ENCODE measurements at places on chromosomes 1 and 21.

GRCh38 chr1:180163041-180163440, 8.4 kb downstream of the QSOX1 start:
- DNase-seq = no peak

DNA sequence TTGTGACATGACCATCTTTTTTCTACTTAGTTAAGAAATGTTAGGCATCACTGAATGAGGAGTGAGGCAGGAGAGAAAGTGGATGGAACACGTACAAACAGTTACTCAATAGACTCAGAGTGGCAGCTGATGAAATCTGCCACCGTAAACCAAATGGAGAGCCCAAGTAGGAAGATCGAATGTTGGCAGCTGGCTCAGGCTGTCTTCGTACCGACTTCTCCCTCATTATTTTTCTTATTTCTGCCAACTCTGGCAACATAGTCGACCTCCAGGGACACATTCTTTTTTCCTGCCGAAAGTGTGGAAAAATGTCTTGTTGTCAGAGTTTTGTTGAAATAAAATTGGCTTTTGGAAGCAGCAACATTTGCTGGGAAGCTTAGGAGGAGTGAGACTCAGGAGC, 143.3 kb downstream of the GREM2 start:
- DNase-seq = no peak

DNA sequence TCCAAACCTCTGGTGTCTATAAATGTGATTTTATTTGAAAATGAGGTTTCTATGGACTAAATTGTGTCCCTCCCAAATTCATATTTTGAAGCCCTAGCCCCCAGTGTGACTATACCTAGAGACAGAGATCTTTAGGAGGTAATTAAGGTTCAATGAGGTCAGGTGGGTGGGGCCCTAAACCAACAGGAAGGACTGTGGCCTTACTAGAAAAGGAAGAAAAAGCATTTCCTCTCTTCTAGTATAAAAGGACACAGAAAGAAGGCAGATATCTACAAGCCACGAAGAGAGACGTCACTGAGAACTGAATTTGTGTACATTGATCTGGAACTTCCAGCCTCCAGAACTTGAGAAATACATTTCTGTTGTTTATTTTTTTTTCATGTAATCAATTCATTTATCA, 123.1 kb upstream of the RUNX1 start:
- no peak for DNase-seq

DNA sequence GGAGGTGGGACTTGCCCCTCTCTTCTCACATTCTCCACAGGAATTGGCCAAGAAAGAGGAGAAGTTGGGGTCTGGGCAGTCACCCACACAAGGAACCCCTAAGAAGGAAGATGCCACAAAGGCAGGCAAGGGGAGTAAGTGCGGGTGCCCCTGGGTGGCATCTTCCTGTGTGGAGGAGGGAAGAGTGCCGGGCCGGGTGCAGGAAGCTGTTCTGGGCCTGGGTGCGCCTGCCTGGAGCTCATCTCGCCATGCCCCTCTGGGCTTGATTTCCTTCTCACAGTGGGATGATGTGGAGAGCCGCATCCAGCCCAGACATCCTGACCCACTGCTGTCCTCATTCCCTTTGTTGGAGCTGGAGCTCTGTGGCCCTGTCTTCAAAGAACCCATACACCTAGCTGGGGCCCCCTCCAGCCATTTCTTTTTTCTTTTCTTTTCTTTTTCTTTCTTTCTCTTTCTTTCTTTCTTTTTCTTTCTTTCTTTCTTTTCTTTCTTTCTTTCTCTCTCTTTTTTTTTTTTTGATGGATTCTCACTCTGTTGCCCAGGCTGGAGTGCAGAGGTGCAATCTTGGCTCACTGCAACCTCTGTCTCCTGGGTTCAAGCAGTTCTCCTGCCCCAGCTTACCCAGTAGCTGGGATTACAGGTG, 9.3 kb downstream of the LRRC71 start:
- no peak for DNase-seq

- DNase-seq = peak; percentile 13
Observed at GRCh38 chr1:59947047-59947938, 20.7 kb upstream of the CYP2J2 start.

GRCh38 chr1:14511166-14511680, 87.3 kb upstream of the KAZN start:
- no peak for DNase-seq

GRCh38 chr1:167510244-167510643, 8.1 kb downstream of the CD247 start:
- DNase-seq = no peak

DNA sequence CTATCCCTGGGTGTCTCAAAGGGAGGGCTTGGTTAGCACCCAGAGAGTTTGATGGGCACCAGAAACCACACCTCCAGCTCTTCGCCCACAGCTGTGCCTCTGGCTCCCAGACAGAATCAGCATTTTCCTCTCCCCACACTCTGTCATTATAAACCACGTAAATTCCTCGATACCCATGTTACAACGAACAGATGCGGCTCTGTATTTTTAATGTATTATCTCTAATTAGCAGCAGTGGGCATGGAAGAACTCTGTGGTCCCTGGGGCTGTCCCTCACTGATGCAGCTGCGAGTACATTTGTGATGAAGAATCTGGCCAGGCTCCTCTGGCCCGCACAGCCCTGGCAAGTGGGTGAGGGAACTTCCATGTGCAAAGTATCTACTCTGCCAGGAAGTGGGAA, 10.8 kb downstream of the HMGB4 start:
- no peak for DNase-seq

DNA sequence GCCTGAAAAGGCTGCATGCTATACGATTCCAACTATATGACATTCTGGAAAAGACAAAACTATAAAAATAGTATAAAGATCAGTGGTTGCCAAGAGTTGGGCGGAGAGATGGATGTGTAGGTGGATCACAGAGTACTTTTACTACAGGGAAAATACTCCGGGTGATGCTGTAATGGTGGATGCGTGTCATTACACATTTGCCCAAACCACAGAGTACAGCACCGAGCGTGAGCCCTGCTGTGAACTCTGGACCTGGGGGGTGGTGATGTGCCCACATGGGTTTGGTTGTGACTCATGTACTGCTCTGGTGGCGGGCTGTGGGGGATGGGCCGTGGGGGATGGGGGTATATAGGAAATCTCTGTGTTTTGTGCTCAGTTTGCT, 162.7 kb upstream of the COL6A1 start:
- peak; percentile 40 for DNase-seq

GRCh38 chr21:26465916-26466315, 107.2 kb downstream of the CYYR1 start:
- DNase-seq = no peak

DNA sequence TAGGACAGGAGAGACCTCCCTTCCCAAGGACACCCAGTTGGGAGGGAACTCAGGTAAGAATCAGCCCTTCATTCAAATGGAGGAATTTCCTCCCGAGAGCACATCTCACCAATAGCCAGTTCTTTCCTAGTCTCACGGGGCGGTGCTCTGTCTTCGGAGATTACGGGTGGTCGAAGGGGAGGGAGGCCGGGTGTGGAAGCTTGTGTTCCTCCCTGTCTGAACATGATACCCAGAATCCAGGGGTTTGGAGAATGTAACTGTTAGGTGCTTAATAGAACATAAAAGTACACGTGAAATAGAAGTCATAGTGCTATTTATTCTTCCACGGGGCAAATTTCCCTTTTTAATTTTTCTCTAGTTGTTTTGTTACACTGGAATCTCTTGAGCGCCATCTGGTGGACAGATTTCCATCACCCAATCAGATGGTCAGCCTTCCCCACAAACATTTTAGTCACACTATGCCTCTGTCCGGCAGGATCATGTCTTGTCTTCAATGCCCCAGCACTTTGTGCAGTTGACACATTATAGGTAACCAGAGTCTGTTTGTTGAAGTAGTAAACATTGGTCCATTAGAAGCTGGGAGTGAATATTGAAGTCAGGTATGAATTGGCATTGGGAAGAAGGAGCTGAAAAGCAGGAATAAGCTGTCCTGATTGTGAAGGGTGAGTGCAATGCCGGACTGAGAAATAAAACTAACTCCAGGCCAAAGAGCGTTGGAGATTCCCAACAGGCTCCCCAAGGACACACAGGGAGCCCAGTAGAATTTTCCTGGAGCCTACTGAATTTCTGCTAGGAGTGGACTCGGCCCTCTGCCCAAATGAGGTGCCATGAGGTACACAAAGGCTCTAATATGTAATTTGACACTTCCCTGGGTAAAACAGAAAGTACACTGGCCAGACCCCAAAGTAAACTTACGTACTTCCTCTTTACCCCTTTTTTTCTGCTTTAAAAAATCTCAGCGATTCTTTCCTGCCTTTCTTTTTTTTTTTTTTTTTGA, 27.6 kb upstream of the ZNF697 start:
- DNase-seq = peak; percentile 64

DNA sequence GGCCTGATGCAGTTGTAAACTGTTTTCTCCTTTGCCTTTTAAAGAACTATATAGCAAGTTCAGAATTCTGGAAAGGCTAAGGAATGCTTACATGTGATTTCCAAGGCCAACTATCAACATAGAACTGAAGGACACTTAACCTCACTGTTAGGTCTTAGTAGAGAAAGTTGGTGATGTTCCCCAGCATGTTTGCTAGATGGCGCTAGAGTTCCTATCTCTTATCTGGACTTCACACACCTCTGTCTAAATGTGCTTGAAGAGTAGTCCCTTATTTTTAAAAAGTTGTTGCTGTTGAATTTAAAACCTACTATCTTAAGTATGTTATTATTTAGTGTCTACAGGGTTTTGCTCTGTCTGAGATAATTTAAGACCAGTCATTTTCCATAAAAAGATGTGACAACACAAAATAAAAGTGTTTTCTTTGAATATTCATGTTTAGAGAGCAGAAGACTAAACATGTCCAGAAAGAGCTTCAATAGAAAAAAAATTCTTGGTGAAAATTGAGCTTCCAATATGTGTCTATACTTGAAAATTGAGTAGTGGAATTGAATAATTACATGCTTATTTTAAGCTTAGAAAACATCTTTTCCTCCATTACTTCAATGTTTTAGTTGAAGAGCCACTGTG, 237.3 kb downstream of the S1PR1 start:
- DNase-seq = no peak

GRCh38 chr1:244989813-244990212, 125.5 kb upstream of the HNRNPU start:
- DNase-seq = no peak

GRCh38 chr1:75345538-75346292, 211.5 kb downstream of the LHX8 start:
- no peak for DNase-seq
